ENCODE measurements at places on chromosomes 13 and 19.

DNA sequence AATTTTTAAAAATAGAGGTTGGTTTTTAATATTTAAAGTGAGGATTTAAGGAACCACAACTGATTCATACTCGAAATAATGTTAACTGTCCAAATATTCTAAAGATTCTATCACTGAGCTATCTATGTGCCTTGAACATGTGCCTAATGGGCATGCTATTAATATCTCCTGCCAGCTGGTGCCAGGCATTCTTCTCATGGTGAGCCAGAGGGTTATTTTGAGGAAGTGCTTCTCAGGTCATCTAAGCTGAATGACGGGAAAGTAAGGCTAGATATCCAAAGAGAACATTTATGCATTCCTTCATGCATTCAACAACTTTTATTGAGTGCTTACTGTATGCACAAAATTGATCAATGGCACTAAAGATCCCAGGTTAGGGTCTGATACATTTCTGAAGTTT is 138.2 kb downstream of the PIBF1 start:
- DNase-seq = peak; percentile 28

GRCh38 chr13:33109801-33110200 is 93.6 kb downstream of the KL start:
- no peak for DNase-seq

- peak; percentile 77 for DNase-seq
These were observed 552 bp upstream of the GRWD1 start for GRCh38 chr19:48445256-48445605.

- no peak for DNase-seq
These were observed 7.1 kb upstream of the SAMD1 start for GRCh38 chr19:14097532-14098151.

DNA sequence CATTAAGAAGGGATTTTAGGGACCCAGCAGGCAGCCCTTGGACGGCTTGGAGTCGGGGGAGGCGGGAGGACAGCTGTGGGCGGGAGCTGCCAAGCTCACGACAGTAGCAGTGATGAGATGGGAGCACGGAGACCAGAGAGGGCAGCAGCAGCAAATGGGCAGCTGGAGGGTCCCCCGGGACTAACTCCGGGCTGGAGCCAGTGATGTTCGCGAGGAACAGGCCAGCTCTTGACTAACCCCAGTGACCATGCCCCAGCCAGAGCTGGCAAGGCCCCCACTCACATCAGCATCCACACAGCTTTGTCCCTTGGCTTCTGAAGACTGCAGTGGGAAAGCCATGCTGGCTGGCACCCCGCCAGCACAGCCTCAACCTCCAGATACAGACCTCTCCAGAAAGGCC is 81.9 kb downstream of the RAB20 start:
- no peak for DNase-seq

GRCh38 chr19:38401148-38401547 is 1.7 kb upstream of the FAM98C start:
- no peak for DNase-seq

DNA sequence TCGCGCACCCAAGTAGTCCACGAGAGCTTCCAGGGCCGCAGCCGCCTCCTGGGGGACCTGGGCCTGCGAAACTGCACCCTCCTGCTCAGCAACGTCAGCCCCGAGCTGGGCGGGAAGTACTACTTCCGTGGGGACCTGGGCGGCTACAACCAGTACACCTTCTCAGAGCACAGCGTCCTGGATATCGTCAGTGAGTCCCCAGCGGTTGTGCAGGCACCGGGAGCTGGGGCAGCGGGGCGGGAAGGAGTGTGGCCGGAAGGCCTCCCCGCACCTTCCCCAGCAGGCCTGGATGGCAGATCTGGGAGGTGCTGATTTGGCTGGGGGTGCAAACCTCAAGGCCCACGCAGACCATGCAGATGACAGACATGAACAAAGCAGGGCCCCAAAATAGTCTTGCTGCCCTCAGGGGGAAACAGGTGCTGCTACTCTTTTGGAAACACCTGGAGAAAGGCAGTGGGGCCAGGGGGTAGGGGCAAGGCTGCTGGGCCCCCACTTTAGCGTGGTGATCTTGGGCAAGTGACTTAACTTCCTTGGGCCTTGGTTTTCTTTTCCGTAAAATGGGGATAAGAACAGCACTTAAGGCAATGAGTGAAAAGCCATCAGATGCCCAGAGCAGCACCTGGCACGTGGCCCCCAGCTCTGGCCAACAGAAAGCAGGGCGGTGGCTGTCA is 4.0 kb downstream of the MAG start:
- no peak for DNase-seq

GRCh38 chr13:49326222-49326917 is 78.6 kb downstream of the CDADC1 start:
- DNase-seq = no peak

- DNase-seq = no peak
These were observed 26.3 kb upstream of the ZNF492 start for GRCh38 chr19:22607653-22608430.

DNA sequence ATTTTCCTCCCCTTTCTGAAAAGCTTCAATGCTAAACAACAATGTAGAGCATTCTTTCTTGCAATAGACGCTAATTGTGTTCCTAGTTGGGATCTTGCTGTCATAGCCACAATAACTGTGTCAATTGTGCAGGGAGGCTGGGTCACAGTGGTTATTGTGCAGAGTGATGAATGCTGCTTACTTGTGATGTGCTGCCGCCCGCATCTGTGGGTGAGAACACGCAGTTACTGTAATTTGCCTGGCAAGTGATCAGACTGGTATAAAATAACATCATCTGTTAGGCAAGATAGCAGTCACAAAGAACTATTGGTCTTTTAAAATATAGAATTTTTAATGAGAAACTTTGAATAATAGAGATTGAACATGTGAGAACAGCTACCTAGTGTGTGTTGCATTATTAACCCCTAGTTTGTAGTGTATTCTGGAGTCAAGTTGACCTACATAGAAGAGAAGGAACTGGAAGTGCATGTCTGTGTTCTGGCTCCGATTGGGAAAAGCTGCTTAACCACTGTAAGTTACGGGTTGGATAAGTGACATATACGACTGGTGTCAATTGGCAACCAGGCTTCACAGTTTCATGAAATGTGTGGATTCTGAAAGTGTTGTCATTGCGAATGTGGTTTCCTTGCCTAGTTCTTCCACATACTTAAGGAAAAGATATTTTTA is 43.6 kb downstream of the SLAIN1 start:
- no peak for DNase-seq

- no peak for DNase-seq
These were observed 29.7 kb upstream of the KL start for GRCh38 chr13:32986552-32986951.

DNA sequence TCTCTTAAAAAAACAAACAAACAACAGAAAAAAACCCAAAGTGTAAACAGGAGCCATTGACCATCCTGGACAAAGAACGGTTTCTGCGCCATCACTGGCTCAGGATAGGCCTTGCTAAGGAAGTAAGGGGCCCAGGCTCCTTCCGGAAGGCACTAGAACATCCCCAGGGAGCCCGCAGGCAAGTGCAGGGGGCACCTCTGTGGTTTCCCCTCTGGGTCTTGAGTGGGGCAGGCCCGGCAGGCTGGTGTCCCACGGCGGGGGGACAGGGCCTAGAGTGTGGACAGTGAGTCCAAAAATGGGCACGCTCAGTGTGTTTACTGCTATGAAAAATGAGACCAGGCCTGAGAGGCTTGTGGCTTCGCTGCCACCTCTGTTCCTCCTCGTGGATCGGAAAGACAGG is 14.8 kb upstream of the RANBP3 start:
- no peak for DNase-seq

- DNase-seq = peak; percentile 90
These were observed 5.5 kb downstream of the HRC start for GRCh38 chr19:49149652-49150105.

- DNase-seq = no peak
These were observed 2293.3 kb downstream of the PCDH9 start for GRCh38 chr13:64936879-64937278.

DNA sequence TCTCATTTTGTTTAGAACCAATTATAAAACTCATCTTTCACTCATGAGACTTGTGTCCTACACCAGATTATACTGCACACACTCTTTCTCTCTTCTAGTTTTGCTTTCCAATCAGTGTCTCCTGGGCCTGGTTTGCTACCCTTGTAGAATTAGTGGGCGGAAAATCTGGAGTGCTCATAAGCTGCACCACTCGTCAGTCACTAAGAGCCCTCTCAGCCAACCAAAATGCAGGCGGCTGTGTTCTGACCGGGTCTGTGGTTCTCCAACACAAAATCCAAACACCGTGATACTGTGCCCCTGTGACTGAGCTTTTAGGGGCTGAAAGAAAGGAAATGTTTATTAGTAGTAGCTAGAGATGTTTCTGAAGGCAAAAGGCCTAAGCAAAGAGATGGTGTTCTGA is 83.7 kb upstream of the OBI1 start:
- DNase-seq = no peak

DNA sequence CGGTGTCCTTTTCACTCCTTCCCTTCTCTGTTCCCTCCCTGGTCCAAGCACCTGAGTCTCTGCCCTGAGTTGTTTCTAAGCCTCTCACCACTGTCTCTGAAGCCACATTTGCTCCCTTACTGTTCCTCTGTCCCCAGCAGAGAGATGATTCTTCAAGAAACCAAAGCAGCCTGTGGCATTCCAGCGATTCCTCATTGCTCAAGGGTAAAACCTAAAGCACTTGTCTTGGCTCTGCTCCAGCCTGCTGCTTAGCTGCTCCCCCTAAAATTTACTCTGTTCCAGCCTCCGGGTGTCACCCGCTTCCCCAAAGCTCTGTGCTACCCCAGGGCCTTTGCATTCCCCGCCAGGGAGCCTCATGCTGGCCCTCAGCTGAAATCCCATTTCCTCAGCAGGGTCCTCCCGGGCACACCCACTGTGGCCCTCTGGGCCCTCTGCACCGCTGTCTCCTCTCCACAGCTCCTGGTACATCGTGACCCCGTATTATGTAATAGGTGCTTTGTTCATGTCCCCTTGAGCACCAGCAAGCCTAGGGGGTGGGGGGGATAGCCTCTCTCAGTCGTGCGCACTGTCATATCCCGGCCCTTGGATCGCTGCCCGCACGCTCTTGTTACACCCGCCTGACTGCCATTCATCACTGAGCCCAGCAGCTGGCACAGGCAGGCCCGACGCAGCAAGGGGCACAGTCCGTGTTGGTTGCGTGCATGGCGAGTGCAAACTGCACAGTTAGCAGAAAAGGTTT is 15.8 kb downstream of the TECR start:
- DNase-seq = peak; percentile 86

DNA sequence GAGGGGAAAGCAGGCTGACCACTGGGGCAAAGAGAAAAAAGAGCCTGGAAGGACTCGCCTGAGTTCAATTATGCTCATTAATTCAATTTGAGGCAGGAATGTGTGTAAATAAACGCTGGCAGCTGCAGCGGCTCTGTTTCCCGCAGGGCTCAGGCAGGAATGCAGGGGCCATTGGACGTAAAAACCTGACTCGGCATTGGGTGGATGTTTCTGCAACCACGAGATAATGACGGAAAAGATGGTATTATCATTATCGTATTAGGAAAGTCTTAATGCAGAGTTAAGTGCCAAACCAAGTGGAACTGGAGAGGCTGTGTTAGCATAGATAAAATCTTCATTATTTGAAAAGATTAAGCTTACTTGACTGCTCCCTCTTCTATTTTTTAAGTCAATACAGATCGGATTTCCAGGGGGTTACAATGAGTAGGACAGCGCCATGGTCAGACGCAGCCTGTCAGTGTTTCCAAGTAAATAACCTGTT is 169.8 kb downstream of the SHISA2 start:
- DNase-seq = no peak

GRCh38 chr19:38900743-38901190 is 998 bp downstream of the NFKBIB start:
- no peak for DNase-seq

DNA sequence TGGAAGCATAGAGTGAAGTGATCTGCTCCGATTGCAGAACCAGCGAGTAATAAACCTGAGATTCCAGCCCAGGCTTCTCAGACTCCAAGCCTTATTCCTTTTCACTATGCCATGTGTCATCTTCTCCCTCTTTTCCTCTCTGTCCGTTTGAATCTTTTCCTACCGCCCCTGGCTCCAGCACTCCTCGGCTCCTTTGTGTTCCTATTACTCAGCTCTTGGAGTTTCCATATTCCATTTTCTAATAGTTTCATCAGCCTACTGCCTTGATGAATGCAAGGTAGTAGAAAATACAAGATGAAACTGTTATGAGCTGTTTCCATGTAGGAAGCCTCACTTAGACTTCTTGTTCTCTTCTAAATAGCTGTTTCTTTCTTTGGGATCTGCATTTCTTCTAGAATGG is 138.6 kb downstream of the MYO16 start:
- DNase-seq = no peak

GRCh38 chr19:30328096-30328495 is 44.1 kb upstream of the ZNF536 start:
- no peak for DNase-seq

DNA sequence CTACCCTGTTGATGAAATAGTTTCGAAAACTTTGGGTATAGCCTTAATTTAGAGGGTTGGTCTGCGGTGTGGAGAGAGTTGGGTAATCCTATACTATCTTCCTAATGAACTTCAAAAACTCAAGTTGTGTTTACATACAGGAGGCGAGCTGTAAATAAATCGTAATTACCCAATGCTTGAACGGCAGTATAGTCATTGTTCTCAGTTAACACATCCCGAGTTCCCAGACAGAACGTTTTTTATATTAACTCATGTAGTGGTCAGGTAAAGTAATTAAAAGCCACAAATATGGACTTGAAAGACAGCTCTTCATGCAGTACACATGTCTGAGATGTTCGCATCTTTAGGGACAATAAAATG is 1.5 kb downstream of the PDS5B start:
- no peak for DNase-seq

DNA sequence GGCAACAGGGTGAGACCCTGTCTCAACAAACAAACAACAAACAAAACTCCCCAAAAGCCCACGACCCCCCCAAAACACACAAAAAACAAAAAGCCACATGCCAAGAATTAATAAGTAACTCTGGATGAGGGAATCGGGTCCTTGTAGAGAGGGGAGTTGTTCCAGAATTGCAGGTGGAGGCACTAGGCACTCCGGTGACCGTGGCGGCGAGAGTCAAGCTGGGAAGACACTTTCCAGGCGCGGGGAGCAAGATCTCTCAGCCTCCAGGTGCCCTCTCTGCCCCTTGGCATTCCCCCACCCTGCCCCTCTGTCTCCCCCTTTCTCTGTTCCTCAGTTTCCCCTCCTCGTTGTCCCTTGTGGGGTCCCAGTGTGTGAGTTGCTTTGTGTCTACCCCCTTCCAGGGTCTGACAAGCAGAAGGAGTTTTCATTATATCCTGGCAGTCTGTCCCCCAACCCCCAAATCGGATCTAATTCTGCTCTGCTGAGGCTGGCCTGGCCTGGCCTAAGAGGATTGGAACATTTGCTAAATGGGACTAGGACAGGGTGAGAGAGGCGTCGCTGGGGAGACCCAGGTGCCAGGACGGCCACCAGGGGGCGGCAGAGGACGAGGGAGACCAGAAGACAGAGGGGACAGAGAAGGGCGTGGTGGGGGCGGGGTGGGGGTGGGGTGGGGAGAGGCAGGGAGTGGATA is 8.3 kb upstream of the CRX start:
- peak; percentile 59 for DNase-seq

DNA sequence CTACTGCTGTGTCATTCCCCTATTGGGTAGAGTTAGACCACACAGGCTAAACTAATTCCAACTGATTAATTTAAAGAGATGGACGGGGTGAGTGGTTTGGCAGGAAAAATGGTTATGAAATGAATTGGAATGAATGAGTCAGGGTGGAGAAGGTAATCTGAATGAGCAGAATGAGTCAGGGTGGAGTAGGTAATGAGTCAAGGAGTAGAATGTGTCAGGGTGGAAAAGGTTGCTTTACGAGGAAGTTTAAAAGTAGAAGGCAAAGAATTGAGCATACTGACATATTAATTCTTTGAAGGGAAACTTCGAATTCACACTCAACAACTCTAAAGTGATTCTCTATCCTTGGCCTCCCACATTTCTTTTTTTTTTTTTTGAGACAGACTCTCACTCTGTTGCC is 12.7 kb upstream of the ZNF121 start:
- DNase-seq = no peak
